ENCODE measurements at places on chromosomes 3 and 15. TPM values are rescaled to one million over a fixed set of nuclear protein-coding genes. Genes with fewer than 3 reads are reported as not detected.

- DNase-seq: no peak
These were observed 35.4 kb upstream of the TSC22D2 start for GRCh38 chr3:150372722-150373121.

GRCh38 chr3:94301366-94301765 lies 238.5 kb downstream of the NSUN3 start:
- DNase-seq: no peak

DNA sequence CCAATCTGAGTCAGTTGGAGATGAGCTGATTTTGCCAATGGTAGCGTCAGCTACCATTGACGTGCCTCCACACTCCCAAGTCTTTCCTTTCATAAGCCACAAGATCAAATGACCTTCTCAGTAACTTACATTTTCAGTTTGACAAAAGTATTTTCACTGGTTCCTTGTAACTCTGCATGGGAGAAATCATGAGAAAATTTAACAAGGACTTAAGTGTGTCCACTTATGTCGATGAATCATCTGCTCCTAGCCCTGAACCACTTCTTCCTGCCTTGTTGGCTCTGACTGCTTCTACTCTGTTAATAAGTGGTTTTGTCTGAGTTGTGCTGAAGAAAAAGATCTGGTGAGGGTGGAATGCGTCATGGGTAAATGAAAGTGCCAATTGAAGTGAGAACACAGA lies 101.2 kb downstream of the NFKBIZ start:
- DNase-seq: no peak

DNA sequence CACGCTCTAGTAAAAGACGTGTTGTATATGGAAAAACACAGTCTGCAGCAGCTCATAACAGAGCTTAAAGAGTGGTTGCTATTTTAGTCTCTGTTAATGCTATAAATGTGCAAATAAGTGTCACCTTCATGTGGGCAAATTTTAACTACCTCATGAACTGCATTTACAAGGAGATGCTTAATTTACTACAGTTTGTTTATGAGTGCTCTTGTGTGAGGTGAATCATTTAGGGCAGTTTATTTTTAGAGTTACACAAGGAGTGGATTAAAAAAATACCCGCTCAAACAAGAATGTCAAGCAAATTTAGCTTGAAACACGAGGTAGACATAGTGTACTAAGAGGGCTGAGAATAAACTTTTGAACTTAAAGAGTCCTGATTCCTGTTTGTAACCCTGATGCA lies 579.0 kb downstream of the MFSD1 start:
- no peak for DNase-seq

DNA sequence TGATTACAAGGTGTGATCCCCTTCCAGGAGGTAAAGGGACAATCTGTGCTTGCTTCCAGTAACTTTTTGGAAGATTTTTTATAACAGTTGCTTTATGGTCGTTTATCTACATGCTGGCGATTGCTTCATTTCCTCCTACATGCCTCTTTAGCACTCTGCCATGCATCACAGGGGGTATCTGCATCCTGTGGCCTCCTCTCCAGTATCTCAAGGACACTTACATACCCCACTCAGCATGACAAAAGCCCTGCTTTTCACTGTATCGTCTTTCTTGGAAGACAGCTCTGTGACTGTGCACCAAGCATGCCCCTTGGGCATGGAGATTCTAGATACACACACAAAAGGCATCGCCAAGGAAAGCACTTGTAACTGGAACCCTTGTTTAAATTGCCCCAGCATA lies 25.3 kb downstream of the CAPN3 start:
- DNase-seq: no peak

GRCh38 chr15:78996894-78997275 lies 52.0 kb upstream of the CTSH start:
- no peak for DNase-seq

KCNAB1 gene
- total RNA-seq: 3.7 TPM

ZBBX gene
- not detected for total RNA-seq

DNA sequence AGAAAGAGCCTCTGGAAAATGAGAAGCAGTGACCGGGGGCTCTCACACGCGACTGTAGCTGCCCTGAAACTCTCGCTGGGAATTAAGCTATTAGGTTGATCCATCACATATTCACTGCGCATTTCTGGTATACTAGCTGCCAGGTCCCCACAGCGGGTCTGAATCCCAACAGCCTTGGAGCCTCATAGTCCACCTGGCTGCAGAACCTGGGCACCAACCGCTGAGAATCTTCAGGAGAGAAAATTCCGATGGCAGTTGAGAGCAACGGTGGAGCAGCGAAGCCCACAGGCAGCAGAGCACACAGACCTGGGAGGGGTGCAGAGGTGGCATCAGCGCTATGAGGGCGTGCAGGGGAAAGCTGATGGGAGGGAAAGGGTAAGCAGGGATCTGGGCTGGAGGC lies 75.1 kb downstream of the FAM174B start:
- DNase-seq: no peak

DNA sequence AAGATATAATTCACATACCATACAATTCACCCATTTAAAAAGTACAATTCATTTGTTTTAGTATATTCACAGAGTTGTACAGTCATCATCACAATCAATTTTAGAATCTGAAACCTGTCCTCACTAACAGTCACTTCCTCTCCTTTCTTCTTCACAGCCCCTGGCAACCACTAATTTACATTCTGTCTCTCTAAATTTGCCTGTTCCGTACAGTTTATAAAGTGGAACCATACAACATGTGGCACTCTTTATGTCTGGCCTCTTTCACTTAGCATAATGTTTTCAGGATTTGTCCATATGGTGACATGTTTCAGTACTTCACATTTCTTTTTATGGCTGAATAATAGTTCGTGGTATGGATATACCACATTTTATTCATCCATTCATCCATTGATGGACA lies 22.7 kb downstream of the ERICH6 start:
- no peak for DNase-seq

Data from Right ventricle myocardium inferior (tissue), 1 donor.